ENCODE measurements at places on chromosomes 11 and 22.

- no peak for DNase-seq
Observed at GRCh38 chr11:127376301-127376700, 375.7 kb upstream of the KIRREL3 start.

GRCh38 chr11:36431429-36432092, 78.5 kb downstream of the TRAF6 start:
- peak; percentile 96 for DNase-seq

DNA sequence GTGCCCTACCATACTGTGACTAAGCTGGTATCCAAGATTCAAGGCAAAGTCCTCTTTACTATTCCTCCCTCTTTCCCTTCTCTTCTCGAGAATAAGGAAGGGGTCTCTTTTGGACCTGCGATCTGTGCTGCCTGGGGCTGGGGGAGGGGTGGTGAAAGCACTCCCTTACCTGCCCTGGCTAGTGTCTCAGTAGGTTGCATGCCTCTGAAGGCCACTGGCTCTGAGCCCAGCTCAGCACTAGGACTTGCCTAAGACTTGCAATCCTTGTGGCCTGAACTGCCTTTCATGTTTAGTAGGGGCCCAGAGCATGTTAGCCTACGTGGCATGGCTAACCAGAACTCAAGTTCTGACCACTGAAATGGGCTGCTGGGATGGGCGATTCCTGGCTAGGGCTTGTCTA, 13.0 kb upstream of the REXO2 start:
- DNase-seq, result no peak

GRCh38 chr11:119100994-119101758, 477 bp downstream of the DPAGT1 start:
- no peak for DNase-seq

Measured in fibroblast of skin of abdomen (primary cell).